Myocyte (in vitro differentiated cells): ENCODE measurements at places on chromosomes 7 and 10. TPM values are rescaled to one million over a fixed set of nuclear protein-coding genes. Genes with fewer than 3 reads are reported as not detected.

- no peak for DNase-seq
Measured at GRCh38 chr7:132964876-132965275, 117.0 kb downstream of the CHCHD3 start.

DNA sequence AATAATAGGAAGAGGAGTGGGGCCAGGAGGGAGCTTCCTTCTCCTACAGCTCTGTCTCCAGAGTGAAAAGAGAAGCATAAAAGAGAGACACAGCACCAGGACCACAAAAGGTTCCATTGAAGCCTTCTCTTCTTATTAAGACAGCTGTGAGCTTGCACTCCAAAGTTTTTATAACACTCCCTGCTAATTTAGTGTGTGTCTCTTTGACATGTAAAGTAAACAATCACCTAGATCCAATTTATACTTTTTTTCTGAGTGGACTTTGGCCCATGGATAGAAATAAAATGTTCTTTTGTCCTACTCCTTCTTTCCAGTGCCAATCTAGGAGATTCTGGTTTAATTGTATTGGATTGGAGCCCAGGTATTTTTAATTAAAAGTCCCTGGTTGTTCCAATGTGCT lies at the start of gene CYP2C8:
Gene CYP2C8, minus strand, starts transcription at position 212 of the 400 bp plus-strand sequence. Its CDS starts 95 bp downstream, at position 117.
- DNase-seq, result no peak

- no peak for DNase-seq
Measured at GRCh38 chr10:75395066-75395931, 6.3 kb downstream of the ZNF503 start.

DNA sequence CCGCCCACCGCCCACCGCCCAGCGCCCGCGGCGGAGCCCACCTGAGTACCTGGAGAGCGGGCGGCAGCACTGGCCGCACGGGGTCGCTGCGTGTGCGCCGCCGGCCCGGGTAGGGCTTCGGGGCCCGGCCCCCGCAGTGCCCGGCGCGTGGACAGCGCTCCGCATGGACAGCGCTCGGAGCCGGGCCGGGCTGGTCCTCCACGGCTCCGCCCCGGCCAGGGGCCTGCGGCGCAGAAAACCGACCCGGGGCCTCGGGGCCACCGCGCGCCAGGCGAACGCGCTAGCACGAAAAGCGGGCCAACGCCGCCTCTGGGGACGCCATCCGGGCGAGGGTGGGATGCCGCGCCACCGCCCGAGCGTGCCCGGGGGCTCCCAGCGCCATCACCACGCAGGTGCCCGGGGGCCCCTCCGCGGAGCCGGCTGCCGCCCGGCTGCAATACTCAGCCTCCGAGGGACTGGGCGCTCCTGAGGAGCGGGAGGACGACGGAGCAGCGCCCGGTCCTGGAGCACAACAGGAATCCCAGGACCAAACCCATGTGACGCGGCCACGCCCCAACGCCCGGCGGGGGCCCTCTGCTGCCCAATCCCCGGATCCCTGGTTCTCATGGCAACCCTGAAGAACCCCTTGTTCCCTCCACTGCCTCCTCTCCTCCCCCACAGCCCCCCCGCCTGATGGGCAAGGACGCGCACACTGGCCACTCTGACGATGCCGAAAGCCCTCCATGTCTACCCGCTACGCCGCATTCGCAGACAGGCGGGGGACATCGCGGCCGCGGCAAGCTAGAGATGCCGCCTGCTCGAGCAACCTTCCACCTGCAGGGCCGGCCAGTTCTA lies at the start of gene GRB10:
Gene GRB10, minus strand, starts transcription at position 522 of the 834 bp plus-strand sequence. CDS start 50,574 bp downstream, outside the sequence.
- DNase-seq, result peak; percentile 53

GRCh38 chr10:97334370-97335175 lies at the start of gene FRAT2:
TSS of gene FRAT2 (minus strand) at chr10:97334729. CDS start at chr10:97334572, 157 bp downstream.
- DNase-seq, result peak; percentile 92

HTR5A gene
- not detected in 2 replicates for total RNA-seq

DNA sequence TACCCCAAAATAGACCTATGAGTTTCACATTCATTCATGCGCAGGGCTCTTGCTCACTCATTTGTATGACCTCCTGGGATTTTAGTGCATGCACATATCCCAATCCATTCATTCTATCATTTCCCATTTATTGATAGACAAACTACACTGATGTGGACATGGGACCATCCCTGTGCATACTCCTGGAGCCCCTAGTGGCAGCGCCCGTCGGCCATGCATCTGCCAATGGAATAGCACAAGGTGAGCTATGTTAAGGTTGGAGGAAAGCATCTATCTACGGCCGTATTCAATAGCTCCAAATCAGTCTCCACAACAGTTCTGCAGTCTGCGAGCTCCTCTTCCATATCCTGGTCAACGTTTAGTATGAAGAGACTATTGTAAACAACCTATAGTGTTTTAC lies 31.7 kb upstream of the FIGNL1 start:
- DNase-seq, result no peak

- DNase-seq, result peak; percentile 37
Measured at GRCh38 chr7:24773646-24774045, 16.4 kb upstream of the GSDME start.

DNA sequence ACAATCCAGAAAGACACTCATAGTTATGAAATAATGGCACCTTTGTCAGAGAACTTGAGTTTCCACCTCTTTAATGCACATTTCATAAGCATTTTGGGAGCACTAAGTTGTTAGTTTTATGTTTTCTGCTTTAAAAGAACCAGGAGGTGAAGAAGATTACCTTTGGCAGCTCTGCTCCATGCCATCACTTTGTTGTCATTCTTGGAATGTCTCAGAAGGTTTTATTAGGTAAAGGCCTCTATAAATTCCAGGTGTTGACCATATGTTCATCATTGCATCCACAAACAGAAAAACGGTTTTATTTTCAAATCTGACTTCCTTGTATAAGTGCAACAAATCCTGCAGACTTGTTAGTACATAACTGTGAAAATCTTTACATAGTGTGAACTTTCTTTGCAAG lies 424.8 kb downstream of the MDFIC start:
- no peak for DNase-seq

- DNase-seq, result peak; percentile 5
Measured at GRCh38 chr10:9579110-9579705, 1438.5 kb upstream of the CELF2 start.

DNA sequence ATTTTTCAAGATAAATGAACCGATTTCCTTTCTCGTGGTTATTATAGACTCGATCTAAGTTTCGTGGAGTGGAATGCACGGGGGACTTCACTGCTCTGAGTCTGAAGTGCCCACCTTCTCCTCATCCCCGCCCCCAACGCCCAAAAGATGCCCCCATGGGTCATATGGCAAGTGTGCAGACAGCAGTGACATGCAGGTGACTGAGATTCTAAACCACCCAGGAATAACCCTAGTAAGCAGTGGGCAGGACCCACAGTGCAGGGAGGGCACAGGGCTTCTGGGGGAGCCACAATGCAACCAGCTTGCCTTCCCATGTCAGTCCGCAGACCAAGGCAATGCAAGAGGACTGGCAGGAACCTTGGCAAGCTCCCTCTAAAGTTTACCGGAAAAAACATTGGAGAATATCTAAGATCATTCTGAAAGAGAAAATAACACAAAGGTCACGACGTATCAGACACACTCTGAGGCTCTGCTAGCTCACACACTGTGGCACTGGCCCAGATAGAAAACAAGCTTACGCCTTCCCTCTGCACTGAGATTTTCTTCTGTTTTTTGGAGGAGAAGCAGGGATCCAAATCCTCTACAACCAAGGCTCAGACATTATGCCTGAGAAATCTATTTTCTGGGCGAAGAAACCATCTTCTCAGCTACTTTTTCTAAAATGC lies 239.6 kb downstream of the MAD1L1 start:
- DNase-seq, result no peak

DNA sequence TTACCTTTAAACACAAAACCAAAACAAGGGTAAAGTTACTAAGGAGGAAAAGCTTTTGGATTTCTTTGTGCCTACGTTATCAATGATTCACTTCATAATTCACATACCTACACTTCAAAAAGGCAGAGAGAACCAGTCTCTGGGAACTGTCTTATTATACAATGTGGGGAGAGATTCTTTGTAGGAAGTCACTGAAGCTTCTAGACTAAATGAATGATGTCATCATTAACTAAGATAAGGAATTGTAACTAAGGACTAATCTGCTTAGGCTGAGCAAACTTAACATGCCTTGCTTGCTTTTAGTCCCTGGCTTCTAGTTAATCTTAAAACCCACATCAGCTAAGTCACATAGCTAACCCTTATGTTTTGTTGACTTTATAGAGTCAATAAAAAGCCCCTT lies 771.2 kb downstream of the NXPH1 start:
- DNase-seq, result no peak

DNA sequence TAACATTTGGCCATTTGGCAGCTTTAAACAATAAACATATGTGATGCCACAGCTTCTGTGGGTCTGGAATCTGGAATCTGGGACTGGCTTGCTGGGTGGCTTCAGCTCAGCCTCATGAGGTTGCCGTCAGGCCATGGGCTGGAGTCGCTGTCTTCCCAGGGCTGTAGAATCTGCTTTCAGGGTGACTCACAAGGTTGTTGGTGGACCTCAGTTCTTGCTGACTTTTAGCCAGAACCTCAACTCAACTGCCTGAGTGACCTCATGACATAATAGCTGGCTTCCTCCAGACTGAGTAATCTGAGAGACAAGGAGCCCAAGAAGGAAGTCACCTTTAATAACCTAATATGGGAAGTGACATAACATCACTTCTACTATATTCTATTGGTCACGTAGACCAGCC lies 44.6 kb upstream of the TSPAN13 start:
- peak; percentile 98 for DNase-seq

DNA sequence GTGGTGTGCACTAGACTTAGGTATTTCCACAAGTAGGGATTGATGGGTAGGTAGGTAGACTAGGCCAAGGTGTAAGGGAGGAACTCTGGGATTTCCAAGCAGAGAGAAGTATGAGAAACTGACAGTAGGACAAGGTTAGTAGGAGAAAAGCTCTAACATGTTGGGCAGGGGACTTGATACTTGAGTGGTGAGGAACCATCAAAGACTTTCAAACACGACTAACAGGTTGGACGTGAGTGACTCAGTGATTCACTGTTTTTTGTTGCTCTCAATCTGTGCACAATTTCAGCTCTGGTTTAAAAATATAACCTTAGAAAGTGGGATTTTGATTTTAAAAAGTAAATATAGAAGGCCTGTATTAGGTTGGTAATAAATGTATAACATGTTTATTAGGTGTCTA lies 44.4 kb downstream of the KLHDC10 start:
- no peak for DNase-seq

- peak; percentile 94 for DNase-seq
Measured at GRCh38 chr7:71657386-71657785, 525.4 kb downstream of the GALNT17 start.

DNA sequence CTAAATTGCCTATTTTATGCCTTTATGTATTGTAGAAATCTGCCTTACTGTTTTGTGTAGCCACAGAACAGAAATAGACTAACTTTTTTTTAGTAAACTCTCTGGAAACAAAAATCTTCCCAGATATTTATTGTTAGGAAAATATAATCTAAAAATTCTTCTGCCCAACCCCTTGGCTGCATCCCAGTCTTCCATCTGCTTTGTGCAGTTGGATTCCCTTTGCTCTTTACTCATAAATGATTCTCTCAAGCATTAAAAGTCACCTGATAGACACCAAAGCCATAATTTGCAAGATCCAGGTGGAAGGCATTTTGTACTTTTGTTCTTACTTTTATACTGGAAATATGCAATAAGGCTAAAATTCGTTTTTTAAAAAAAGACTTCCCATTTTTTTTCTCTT lies 6.1 kb upstream of the CAV2 start:
- no peak for DNase-seq

DNA sequence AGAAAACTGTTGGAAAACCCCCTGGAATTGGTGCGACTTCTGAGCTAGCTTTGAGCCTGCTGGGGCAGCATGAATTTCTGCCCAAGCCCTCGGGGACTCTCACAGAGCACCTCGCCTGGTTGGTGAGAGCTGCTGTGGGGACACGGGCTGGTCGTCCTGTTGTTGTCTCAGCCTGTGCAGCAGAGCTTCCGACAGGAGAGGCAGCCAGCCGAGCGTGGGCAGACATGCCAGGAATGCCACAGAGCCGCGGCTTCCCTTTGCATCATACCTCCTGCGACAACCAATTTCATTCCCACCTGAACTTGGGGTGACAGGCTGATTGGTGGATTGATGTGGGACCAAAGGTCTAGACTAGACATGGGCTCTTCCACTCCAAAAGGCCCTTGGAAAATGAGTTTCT lies 60.2 kb upstream of the NRBF2 start:
- no peak for DNase-seq

GRCh38 chr7:115749924-115750323 lies 280.6 kb downstream of the TFEC start:
- DNase-seq, result no peak

GRCh38 chr10:87618566-87619423 lies 40.9 kb upstream of the PAPSS2 start:
- no peak for DNase-seq

DNA sequence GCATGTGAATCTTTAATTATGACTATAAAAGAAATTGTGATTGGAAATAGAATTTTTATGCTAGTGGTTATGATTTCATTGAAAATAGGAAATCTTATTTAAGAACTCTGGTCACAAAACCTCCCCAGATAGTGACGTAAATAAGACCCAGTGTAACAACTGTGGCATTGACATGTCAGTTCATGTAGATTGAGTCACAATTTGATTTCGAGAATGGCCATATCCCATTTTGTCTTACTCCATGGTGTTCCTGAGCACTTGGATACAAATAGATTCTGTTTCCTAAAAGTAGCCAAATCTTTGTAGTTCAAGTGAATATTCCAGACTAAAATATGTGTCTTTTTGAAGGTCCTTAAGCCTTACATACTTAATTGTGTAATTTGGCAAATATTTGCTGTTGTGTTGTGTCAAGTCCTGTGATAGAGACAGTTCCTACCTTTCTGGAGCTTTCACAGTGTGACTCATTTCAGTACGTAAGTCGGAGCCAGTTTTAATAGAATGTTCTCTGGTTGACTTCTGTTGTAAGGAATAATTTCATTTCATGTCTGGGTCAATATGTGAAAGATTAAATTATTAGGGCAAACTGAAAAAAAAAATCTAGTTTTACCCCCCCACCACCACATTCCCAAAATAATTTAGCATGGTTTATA lies 37.1 kb upstream of the TOMM7 start:
- DNase-seq, result peak; percentile 28

DNA sequence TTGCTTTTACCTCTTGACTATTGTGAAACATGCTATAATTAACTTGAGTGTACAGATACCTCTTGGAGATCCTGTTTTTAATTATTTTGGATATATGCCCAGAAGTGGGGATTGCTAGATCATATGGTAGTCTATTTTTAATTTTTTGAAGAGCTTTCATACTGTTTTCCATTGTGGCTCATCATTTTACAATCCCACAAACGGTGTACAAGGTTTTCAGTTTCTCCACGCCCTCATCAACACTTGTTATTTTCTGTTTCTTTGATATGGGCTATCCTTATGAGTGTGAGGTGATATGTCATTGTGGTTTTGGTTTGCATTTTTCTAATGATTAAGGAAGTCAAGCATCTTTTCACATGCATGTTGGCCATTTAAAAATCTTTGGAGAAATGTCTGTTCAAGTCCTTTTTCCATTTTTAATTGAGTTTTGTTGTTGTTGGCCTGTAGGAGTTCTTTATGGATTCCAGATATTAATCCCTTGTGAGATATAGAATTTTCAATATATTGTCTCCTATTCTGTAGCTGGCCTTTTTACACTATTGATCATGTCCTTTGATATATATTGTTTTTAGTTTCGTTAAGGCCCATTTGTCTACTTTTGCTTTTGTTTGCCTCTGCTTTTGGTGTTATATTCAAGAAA lies 7.5 kb downstream of the AGK start:
- peak; percentile 77 for DNase-seq

LIPJ gene
- not detected in 2 replicates for total RNA-seq

CDCA7L gene
- 20.9 and 26.6 TPM in 2 replicates for total RNA-seq

- no peak for DNase-seq
Measured at GRCh38 chr10:119090026-119090795, 9.6 kb upstream of the EIF3A start.

- no peak for DNase-seq
Measured at GRCh38 chr7:108529341-108529740, 3.4 kb upstream of the PNPLA8 start.

PRKAR2B gene
- 0.08 TPM in 1 of 2 replicates, not detected in the other for total RNA-seq
